ENCODE measurements at places on chromosomes 2 and 18.

- no peak for DNase-seq
Measured at GRCh38 chr2:127001751-127002150, 103.1 kb downstream of the TEX51 start.

GRCh38 chr2:204586444-204587180, 41.3 kb downstream of the PARD3B start:
- no peak for DNase-seq

- DNase-seq = no peak
Measured at GRCh38 chr18:9092665-9093064, 9.8 kb upstream of the NDUFV2 start.

DNA sequence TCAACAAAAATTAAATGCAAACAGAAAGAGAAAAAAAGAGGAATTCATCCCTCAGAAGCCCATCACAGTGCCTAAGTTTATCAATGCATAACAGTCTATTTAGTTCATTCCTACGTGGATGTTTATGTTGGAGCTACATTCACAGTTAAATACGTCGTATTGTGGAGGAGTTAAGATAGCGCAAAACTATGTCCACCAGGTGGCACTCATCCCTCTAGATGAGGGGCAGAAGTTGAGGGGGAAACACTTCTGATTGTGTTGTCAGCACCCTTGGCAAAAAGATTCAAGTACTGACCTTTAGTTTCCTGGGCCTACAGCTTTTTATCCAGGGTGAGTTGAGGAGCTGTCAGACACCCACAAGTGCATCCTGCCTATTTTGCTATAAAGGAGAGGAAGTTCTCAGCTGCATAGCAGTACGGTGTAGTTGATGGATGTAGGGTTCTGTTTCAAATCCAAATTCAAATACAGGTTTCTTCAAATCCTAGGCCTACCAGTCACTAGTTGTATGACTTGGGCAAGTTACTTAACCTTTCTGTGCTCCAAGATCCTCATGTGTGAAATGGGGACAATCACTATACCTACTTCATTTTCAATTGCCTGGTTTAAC, 26.8 kb upstream of the MYO1B start:
- peak; percentile 40 for DNase-seq

GRCh38 chr18:22032392-22032961, 136.9 kb upstream of the GATA6 start:
- DNase-seq = no peak

- no peak for DNase-seq
Measured at GRCh38 chr18:499776-500631, 497 bp downstream of the COLEC12 start.

Measured in CD4-positive, alpha-beta T cell treated with Interleukin-4 for 1 hour (primary cell).